ENCODE measurements at places on chromosomes 7 and 10.

DNA sequence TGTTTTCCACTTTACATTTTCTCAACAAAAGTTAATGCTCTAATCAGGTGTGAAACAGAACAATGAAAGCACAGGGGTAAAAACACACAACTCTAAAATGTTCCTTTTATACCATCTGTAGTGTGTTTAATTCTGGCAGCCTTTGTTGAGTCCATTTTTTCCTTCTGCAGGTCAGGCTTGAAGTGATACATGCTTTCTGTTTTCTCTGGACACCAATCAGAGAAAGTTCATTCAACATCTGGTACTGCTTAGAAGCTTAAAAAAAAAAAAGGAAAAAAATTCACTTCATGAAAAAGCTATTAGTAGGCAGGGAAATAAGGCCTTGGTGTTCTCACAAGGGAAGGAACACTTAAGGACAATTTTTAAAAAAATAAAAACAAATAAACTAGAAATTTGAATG lies 231.3 kb upstream of the RHOBTB1 start:
- DNase-seq: no peak

- no peak for DNase-seq
Observed at GRCh38 chr10:75726522-75727483, 295.4 kb downstream of the LRMDA start.

- no peak for DNase-seq
Observed at GRCh38 chr7:100366411-100367250, 6.7 kb upstream of the PILRA start.

DNA sequence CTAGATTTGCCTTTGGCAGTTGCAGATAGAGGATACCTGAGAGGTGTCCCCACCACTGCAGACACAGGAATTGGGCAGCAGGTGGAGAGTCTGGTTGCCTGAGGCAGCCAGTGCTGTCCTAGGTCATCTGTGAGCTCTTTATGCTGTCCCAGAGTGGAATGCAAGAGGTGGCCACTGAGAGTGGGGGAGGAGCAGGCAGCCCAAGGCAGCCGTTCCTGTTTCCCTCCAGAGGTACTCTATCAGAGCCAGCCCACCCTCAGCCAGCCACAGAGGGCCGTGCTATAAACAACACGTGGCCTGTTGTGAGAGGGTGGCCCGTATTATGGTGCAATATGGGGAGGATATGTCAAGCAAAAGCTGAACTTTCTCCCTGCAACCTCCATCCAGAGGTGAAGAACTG lies 8.5 kb downstream of the LRRC18 start:
- DNase-seq: no peak

DNA sequence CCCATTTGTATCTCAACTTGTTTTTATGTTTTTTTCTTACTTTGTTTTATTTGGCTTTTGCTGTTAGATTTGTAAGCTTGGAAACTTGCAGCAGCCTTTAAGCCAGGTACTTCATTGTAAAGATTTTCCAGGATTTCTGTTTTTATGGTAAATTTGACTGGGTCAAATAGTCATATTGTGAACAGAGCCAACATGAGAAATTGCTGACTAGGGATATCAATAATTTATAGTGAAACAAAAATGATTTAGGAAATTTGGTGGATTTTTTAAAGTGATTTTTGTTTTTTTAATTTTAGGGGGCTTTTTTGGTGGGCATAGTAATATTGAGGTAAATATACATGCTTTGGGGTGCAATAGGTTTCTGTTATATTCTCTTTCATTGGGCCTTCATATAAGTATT lies 22.2 kb downstream of the SP4 start:
- DNase-seq: no peak

DNA sequence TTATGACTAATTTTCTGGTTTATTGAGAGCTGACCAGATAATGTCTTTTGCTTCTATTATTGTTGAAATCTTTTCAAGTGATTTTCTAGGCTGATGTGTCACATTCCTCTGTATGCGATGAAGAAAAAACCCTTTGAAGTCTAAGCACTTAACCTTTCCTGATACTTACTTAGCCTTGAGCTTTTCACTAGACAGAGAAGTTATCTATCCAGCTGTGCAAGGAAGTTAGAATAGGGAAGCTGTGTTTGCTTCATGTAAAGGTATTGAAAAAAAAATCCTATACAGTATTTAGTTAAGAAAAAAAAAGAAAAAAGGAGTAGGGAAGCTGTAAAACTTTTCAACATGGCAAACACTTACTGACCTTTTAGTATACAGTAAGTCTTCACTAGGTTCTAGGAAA lies 117.6 kb upstream of the DNAJB12 start:
- no peak for DNase-seq

DNA sequence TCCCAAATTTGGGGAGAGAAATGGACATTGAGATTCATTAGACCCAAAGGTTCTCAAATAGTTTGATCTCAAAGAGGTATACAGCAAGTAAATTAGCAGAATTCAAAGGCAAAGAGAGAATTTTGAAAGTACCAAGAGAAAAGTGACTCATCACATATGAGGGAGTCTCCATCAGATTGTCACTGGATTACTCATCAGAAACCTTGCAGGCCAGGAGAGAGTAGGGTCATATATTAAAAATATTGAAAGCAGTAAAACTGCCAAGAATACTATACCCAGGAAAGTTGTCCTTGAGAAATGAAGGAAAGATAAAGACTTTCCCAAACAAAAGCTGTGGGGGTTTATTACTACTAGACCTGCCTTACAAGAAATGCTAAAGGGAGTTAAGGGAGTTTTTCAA lies 140.6 kb downstream of the TMEM168 start:
- no peak for DNase-seq

GRCh38 chr10:99648717-99649116 lies 10.6 kb upstream of the ENTPD7 start:
- no peak for DNase-seq

DNA sequence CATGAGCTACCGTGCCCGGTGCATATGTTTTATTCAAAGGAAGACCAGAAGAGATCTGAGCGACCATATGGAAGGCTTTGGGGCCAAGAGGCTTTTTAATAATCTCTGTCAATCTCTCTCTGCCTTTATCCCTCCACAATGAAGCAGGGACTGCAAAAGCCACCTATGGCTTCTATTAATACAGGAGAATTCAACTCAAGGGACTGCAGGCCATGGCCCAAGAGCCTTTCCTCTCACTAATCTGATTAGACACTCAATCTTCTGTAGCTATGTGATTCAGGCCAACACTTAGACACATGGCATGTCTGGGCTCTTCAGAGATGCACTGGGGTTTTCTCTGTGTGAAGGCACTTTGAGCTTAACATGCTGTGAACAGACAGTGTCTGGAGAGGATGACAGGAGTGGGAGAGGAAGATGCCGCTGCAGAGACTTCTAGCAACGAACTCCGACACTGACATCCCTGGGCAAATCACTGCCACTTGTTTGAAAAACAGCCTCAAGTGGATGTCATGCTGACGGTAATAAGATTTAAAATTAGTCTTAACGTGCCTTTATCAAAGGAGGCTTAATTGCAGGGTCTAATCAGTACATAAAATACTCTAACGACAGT lies 114.4 kb upstream of the AOAH start:
- no peak for DNase-seq

DNA sequence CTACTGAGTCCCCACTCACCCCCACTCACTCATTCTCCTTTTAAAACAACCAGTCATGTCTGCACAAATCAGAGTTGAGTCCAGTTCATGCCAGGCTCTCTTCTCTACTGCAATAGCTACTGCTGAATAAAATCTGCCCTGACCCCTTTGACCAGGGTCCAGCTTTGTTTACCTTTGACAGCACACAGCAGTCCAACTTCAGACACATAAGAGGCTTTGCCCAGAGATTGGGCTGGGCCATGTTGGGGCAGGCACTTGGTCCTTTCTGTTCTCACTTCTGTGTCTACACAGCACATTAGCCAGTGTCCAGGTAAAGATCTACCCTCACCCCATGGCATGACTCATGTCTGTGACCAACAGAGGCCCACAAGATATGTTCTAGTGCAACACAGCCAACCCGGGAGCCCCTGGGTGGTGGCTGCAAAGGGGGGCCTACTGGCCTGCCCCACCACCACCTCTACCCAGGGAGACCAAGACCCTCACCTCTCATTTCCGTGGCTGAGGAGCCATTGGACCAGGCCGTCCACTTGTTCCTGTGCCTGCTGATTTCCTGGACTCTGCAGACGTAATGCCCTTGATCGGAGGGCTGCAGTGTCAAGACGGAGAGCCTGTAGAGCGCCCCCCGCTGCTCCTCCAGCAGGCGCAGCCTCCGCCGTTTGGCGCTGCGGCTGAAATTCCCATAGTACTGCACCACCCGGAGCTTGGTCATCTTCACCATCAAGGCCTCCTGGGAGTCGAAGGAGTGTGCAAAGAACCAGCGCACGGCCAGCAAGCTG lies 8.0 kb downstream of the VSTM4 start:
- DNase-seq: no peak

DNA sequence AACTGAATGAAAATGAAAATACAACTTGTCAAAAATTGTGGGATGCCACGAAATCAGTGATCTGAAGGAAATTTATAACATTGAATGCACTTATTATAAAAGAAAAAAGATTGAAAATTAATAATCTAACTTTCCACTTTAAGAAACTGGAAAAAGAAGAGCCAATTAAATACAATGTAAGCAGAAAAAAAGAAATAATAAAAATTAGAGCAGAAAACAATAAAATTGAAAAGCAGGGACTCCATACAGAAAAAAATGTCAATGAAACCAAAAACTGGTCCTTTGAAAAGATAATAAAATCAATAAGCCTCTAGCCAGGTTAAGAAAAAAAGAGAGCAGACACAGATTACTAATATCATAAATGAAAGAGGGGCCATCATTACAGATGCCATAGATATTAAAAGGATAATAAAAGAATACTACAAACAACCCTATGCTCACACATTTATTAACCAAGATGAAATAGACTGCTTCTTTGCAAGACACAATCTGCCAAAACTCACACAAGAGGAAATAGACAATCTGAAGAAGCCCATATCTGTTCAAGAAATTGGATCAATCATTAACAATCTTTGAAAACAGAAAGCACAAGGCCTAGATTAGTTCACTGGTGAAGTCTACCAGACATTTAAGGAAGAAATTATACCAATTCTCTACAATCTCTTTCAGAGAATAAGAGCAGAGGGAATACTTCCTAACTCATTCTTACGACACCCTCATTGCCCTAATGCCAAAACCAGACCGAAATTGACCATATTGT lies 233.8 kb upstream of the NEBL start:
- no peak for DNase-seq

- DNase-seq: no peak
Observed at GRCh38 chr10:49167425-49168170, 20.6 kb downstream of the TMEM273 start.

- no peak for DNase-seq
Observed at GRCh38 chr7:21361413-21362125, 66.3 kb upstream of the SP4 start.

DNA sequence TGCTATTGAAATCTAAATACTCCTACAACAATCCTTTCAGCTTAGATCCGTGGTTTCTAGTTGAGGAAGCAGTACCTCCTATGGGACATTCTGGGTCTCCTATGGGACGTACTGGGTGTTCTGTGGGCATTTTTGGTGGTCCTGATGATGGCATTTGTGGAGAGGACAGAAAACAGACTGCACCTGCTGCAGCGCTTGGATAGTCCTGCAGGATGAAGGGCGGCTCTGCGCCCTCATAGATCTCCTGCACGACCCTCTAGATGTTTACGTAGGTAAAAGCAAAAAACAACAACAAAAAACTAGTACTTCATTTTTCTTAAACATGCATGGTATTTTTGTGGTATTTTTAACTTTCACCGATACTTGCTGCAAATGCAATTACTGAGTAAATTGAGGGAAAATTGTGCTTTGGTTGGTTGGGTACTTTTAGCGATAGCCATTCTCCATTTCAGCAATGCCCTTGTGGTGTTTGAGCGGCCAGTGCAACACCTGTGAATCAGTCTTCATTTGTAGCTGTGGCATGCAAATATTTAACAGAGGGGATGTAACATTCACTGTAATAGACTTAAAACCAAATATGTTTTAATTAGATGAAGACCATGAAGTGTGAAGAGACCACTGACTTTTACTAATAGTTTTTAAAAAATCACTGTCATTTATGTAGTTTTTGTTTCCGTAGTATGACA lies 461.2 kb downstream of the SDK1 start:
- DNase-seq: no peak

DNA sequence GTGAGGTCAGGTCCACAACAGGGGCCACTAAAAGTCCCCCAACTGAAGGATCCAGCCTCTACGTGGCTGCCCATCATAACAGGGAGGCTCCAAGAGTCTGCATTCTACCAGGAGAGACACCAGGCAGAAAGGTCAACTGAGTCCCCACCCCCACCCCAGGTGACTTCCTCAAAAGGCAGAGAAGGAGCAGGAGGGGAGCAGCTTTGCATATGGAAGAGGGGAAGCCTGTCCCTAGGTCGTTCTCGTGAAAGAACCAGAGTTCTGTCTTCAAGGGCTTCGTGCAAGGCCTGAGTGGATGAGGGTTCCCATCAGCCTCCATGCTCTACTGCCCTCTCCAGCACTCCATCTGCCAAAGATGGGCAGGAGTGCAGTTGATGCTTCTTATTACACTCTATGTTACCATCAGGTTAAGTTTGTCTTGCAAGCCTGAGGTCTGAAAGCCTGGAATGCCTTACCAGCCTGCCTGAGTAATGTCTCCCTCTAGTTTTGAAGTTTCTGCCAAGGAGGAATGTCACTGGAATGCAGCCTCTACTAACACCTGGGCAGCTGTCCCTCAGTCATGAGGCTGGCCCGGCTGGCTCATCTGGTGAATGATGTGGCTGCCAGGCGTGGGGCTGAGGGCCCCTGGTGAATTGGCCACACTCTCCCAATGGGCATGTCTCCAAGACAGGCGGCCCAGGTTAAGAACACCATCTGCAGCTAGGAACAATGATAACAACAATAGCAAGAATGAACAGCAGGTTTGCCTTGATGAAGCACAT lies 54.3 kb upstream of the SMNDC1 start:
- no peak for DNase-seq

GRCh38 chr10:604716-605631 lies 84.5 kb downstream of the DIP2C start:
- DNase-seq: no peak

GRCh38 chr7:107818622-107819021 lies 15.6 kb upstream of the SLC26A3 start:
- DNase-seq: no peak

GRCh38 chr7:87325576-87326370 lies 19.7 kb upstream of the CROT start:
- DNase-seq: no peak

DNA sequence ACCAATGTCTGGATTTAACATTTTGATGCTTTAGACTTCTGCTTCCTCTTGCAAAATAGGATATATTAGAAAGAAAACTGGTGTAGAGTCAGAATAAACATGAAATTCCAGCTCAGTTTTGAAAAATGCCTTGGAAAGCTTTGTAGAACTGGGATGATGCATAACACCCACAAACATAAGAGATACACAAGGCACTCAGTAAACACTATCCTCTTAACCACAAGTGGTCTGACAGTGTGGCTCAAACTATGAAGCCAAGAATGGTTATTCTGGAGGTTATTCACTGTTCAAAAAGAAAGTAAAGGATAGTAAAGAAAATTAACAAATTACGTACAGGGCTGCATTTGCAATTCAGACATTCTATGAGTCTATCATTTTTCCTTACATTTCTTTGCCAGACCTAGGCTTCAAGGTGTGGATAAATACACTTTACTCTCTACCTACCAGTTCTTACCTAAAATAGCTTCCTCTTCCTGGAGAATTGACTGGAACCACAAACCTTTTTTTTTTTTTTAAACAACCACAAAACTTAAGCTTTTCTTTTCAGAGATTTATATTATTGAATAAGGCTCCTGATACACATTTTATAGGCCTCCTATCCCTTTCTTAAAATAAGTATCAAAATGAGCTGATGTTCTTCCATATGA lies 9.0 kb upstream of the RSBN1L start:
- no peak for DNase-seq

GRCh38 chr7:151628846-151629604 lies 109.3 kb upstream of the RHEB start:
- no peak for DNase-seq
